A549 treated with Mapracorat at 1 μM for 4 hours (cell line): ENCODE measurements at places on chromosomes 12 and 14. TPM values are rescaled to one million over a fixed set of nuclear protein-coding genes. Genes with fewer than 3 reads are reported as not detected.

LRFN5 gene
- not detected in 5 replicates for total RNA-seq

RIMBP2 gene
- total RNA-seq, result 0.05 TPM in 1 of 5 replicates, not detected in the others

GAS2L3 gene
- total RNA-seq, result 6.2 to 9.2 TPM (median 9.0 TPM) in 5 replicates

ANKS1B gene
- total RNA-seq, result 0.35 to 1.0 TPM (median 0.63 TPM) in 5 replicates

APOF gene
- total RNA-seq, result not detected in 5 replicates

UNC79 gene
- total RNA-seq, result 0.01 to 0.02 TPM (median 0.02 TPM) in 5 replicates

RHOJ gene
- not detected in 5 replicates for total RNA-seq

CLEC4C gene
- not detected in 5 replicates for total RNA-seq

MYF5 gene
- not detected in 5 replicates for total RNA-seq

ASIC1 gene
- total RNA-seq, result 5.0 to 6.3 TPM (median 5.3 TPM) in 5 replicates

FBXO34 gene
- total RNA-seq, result 11.0 to 15.9 TPM (median 15.1 TPM) in 5 replicates

KRT72 gene
- total RNA-seq, result not detected in 5 replicates

NOP9 gene
- total RNA-seq, result 13.5 to 16.8 TPM (median 15.9 TPM) in 5 replicates

VDR gene
- 2.1 to 3.2 TPM (median 2.9 TPM) in 5 replicates for total RNA-seq

GUCY2C gene
- total RNA-seq, result not detected in 5 replicates

ABCC9 gene
- total RNA-seq, result 0.01 to 0.08 TPM in 2 of 5 replicates, not detected in the others

ZDHHC22 gene
- total RNA-seq, result 0.18 to 0.33 TPM (median 0.21 TPM) in 5 replicates

ACSM4 gene
- not detected in 5 replicates for total RNA-seq
